NCI-H524 treated with DMSO at 0.1 percent for 48 hours (cell line): ENCODE measurements at places on chromosomes 12 and 14.
A peak's percentile ranks its signal among the peaks of the same experiment; 100 is the strongest.

GRCh38 chr12:13425766-13426165 lies 229.2 kb downstream of the EMP1 start:
- no peak for DNase-seq

DNA sequence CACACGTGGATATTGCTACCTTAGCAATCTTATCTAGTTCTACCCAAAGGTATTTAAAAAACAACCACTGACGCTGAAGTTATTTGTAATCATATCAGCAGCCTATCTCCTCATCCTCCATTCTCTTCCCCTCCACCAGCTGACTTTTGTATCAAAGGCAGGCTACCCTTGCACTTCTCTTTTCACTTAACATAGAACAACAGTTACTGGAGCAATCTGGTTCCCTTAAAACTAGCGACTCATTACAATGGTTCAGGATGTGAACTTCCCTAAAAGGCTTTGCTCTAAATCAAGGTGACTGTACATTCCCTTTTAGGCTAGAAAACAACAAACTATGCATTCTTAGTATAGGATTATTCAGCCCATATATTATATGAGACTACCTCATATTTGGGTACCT lies 404.7 kb downstream of the APAF1 start:
- DNase-seq, result no peak

DNA sequence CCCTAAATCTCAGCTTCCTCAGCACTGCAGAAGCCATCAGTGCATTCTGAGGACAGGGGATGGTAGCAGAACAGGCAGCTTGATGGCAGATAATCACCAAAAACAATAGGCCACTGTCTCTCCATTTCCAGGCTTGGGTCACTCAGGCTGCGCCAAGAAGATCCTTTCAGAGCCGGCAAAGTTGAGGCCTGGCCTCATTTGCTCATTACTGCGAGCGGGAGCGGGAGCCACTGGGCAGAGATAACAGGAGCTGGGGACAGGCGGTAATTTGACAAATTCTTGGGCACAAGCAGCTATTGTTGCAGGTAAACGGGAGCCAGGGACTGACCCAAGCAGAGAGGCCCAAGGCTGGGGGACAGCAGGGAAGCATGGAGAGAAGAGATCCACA lies 2.1 kb downstream of the MSI1 start:
- DNase-seq, result no peak

GRCh38 chr14:29271669-29272068 lies 505.1 kb downstream of the FOXG1 start:
- no peak for DNase-seq

- no peak for DNase-seq
Observed at GRCh38 chr12:122084857-122085405, 6.4 kb downstream of the MLXIP start.

- DNase-seq, result no peak
Observed at GRCh38 chr14:61153914-61154545, 127.1 kb downstream of the TMEM30B start.

DNA sequence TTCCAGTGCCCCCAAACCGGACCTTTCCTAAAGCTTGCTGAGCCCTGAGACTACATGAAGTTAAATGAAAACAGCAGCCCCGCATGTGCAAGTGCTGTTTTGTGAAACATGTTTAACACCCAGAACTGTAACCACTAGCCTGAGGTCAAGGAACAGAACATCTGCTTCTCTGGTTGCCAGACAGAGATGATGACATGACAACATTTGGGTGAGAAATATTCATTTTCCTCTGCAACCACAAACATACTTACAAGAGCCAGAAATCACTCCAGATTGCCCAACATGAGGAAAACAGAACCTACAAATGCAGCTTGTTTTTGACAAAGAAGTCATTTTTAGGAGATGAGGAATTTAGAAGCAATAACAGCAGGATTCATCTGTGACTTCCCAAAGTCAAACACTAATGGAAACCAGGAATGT lies 110.4 kb downstream of the BCAT1 start:
- no peak for DNase-seq

- DNase-seq, result no peak
Observed at GRCh38 chr12:109191621-109192250, 75.3 kb downstream of the ACACB start.

DNA sequence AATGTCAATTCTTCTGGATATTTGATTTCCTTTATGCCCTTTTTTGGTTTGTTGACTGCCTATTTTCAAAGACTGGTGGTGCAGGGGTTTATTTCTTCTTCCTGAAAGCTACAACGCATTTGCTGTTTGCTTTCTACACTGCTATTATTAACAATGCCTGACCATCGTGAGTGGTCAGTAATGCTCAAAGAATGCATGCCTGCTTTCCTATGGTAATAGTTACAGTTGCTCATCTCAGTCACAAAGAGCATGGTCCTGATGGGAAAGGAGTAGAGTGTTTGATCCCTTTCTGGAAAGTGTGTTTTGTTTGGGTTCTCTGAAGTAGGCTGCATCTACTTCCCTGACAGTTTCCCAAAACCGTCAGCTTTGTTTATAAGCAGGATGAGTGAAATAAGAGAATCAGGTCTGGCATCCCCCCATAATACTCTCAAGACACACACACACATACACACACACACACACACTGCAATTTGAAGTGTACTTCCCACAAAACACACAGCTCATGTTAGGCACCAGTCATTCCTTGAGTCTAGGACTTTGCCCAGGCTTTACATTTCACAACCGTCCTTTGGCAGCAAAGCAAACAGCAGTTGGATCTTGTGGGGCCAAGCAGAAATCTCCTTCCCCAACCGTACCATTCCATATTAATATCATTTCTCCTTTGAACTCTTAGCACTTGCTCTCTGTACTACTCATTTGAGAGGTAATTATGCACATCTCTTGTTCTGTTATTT lies 56.6 kb downstream of the SUDS3 start:
- DNase-seq, result no peak

GRCh38 chr14:78631551-78631950 lies 461.4 kb downstream of the NRXN3 start:
- DNase-seq, result no peak

DNA sequence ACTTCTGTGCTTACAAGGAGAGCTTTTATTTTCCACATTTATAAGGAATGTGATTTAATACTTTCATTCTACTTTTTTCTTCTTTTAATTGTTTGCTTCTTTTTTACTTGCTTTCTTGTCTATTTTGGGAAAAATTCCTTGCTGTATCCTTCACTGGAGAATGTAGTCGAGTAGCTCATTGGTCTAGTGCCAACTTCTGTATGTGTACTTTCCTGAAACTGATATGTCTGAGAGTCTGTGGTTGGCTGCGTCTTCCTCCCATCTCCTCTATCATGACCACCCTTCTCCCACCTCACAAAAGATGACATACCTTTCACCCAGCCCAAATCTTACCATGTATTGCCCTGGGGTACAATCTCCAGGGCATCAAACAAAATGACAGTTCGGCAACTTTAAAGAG lies 51.8 kb downstream of the MSRB3 start:
- no peak for DNase-seq

GRCh38 chr12:86852451-86852850 lies 596.3 kb upstream of the MGAT4C start:
- no peak for DNase-seq

GRCh38 chr12:40515041-40515816 lies 177.0 kb upstream of the CNTN1 start:
- DNase-seq, result peak; percentile 38

DNA sequence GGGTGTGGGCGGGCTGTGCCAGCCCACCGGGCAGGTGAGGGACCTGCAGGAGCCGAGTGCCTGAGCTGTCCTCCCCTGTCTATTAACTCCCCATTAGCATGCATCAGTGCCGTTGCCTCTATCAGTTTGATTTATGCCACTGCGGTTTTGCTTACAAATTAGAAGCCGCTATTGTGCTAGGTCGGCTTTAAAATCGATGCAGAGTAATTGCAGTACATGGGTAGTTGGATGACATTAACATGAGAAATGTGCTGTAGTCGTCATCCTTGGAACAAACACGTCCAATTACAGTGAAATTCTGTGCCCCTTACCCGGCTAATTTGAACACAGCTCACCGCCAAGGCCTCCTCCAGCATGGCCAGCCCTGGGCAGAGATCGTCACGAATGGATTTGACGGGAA lies 145.8 kb downstream of the TSPAN9 start:
- no peak for DNase-seq
